Right renal pelvis (tissue), 4 donors: ENCODE measurements at places on chromosomes 2 and 18. TPM values are rescaled to one million over a fixed set of nuclear protein-coding genes. Genes with fewer than 3 reads are reported as not detected.

The GALR1 gene
- polyA plus RNA-seq: 0.08 TPM

The ESCO1 gene
- polyA plus RNA-seq: 31.0 TPM

The ARHGAP28 gene
- polyA plus RNA-seq: 66.6 TPM

The C2orf15 gene
- polyA plus RNA-seq: 12.8 TPM

The TFCP2L1 gene
- polyA plus RNA-seq: 61.3 TPM

The ASTL gene
- polyA plus RNA-seq: 0.23 TPM

The IFT172 gene
- polyA plus RNA-seq: 41.1 TPM

The RAX gene
- not detected for polyA plus RNA-seq

The HOXD12 gene
- 0.20 TPM for polyA plus RNA-seq

The CPO gene
- 1.1 TPM for polyA plus RNA-seq

The NGEF gene
- 2.0 TPM for polyA plus RNA-seq

The MOGAT1 gene
- polyA plus RNA-seq: not detected

The G6PC2 gene
- polyA plus RNA-seq: 0.05 TPM

The TACR1 gene
- 2.3 TPM for polyA plus RNA-seq
